ENCODE measurements at places on chromosomes 4 and X.

- DNase-seq, result no peak
Measured at GRCh38 chrX:23626651-23627050, 40.6 kb upstream of the PRDX4 start.

DNA sequence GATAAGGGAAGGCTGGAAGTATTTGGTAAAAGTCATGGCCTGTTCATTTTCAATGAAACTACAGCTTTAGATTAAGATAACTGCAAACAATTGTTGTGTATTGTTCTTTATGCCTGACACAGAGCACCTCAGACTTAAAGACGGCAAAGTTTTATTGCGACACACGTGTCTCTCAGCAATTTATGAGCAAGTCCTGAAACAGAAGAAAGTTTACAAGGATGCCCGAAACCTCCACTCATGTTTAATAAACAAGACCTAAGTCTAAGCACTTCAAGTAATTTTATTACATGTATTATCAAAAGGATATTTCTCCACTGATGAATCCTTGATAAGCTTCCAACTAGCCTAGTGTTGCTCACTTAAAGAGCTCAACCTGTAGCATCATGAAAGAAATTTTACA, 51.0 kb downstream of the DHX15 start:
- DNase-seq, result no peak

DNA sequence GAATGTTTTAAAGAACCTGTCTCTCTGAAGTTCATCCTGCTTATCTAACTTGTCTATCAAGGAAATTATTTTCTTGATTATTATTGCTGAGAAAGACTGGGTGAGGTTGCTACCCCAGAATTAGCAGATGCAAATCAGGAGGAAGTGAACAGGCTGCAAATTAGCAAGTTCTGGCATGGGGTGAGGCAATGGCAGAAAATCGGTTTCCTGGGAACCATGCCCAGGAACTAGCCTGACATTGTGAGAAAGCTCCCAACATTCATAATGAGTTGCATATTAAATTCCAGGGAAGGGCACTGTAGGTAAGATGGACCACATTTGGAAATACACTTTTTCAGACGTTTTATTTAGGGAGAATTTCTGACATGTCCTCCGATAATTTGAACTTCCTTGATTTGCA, 11.6 kb downstream of the ARSF start:
- no peak for DNase-seq

DNA sequence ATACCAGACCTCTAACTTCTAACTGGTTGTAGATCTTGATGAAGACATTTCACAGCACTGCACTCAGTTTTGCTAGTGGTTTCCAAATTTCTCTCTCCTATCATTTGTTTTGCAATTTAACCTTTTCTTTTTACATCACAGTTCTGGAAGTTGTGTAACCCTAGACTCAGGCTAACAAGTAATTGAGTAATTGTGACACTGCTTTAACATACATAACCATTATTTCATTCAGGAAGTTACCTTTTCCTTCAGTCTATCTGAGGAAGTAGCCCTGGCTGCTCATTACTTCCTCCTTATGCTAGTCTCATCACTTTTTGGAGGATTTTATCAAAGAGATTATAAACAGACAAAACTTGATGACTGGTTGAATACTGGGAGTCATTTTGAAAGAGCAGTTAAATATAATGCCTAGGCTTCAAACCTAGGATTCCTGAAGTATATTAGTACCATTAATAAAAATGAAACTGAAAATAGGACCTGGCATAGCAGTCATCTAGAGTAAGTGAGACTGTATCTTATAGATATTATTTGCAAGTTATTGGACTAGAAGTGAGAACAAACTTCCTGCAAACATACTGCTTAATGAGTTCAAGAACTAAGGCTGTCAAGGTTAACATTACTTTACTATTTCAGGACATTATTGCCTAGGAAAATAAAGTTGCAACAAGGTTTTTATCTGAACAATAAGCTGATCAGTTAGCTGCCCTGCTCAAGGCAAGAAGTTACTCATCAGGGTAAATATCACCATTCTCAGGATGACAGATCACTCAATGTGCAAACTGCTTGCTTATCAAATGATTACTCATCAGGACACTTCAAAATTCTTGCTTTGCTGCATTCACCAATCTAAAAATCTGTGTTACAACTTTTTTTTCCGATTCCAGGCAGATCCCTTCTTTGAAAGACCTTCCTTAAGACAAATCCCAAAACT, 25.6 kb upstream of the TEX13C start:
- DNase-seq, result no peak

DNA sequence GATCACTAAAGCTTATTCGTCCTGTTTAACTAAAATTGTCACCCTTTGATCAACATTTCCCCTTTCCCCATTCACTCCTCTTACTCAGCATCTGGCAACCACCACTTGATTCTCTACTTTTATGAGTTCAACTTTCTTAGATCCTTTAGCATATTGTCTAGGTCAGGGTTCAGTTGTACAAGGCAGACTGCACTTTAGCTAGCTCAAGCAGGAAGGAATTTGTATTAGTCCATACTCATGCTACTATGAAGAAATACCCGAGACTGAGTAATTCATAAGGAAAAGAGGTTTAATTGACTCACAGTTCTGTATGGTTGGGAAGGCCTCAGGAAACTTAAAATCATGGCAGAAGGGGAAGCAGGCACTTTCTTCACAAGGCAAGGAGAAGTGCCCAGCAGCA, 44.3 kb downstream of the TASL start:
- DNase-seq, result no peak

DNA sequence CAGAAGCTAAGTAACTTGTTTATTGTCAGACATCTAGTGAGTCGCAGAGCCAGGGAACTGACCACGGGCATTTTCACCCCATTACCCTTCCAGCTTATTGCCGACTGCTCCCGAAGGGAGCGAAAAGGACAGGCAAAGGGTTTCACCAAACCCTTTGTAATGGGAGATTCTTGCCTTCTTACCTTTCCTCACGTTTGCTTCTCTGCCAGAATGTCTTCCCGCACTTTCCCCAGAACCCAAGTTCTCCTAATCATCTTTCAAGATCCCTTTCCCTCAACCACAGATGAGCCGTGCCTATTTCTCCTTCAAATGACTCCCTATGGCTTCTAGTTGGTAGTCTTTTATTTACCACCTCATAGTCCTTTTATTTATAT, 520 bp upstream of the SRP72 start:
- no peak for DNase-seq
